GM10248 (cell line): ENCODE measurements at places on chromosomes 1 and 21.
A peak's percentile ranks its signal among the peaks of the same experiment; 100 is the strongest.

- no peak for DNase-seq
Measured at GRCh38 chr21:33149181-33149580, 79.2 kb downstream of the OLIG1 start.

DNA sequence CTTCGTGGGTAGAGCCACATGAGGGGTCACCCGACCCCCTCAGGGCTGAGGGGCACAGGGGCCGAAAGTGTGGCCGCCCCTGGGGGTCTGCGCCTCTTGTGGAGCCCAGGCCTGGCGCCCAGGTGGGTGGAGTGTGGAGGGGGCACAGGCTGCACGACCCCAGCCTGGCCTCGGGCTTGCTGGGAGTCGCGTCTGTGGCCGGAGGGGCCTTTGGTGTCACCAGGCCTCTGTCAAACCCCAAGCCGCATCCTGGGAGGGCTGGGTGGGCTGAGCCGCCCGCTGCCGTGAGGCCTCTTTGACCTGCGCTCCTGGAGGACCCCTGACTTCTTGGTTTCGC, 60.7 kb downstream of the FAAP20 start:
- DNase-seq = no peak

GRCh38 chr1:167748906-167749305, 27.1 kb downstream of the MPZL1 start:
- DNase-seq = no peak

GRCh38 chr1:230032516-230033281, 34.3 kb upstream of the GALNT2 start:
- no peak for DNase-seq

- DNase-seq = no peak
Measured at GRCh38 chr21:26405735-26406361, 167.2 kb downstream of the CYYR1 start.

GRCh38 chr21:15809818-15810217, 80.0 kb downstream of the USP25 start:
- DNase-seq = no peak

GRCh38 chr1:220462752-220463151, 65.2 kb upstream of the MARK1 start:
- DNase-seq = no peak

DNA sequence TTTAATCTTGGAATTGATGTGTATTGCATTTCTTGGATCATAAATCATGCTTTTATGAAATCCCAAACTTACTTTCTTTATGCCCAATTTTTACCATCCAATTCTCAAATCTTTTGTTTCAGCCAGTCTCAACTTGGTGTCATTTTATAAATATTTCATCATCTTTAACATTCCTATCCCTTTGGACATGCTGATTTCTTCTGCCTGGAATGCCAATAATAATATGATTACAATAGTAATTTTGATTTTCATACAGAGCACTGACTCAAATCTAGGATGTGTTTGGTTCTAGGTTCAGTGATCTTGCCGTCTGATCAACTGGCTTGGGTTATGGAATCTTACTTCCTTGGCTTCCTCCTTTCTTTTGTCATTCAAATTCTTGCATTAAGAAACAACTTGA, 12.8 kb downstream of the RRP15 start:
- DNase-seq = no peak

DNA sequence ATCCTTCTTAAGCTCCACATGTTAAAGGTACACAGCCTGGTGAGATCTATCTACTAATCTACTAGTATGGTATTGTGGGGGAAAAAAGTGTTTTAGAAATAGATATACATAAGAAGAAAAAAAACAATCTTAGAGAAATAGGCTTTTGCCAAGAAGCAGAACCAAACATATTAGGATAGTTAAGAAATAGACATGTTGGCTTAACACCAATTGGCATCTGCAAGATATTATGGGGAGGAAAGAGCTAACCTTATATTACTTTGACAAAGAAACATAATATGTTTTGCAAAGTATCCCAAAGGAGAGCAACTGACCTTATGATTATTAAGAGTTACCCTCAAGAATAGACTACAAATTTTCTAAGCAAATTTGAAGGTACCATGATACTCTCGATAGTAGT, 202.9 kb downstream of the BRINP3 start:
- no peak for DNase-seq

- DNase-seq = no peak
Measured at GRCh38 chr1:233606813-233607212, 7.1 kb upstream of the KCNK1 start.

- peak; percentile 62 for DNase-seq
Measured at GRCh38 chr1:229479660-229480399, 28.3 kb downstream of the NUP133 start.

DNA sequence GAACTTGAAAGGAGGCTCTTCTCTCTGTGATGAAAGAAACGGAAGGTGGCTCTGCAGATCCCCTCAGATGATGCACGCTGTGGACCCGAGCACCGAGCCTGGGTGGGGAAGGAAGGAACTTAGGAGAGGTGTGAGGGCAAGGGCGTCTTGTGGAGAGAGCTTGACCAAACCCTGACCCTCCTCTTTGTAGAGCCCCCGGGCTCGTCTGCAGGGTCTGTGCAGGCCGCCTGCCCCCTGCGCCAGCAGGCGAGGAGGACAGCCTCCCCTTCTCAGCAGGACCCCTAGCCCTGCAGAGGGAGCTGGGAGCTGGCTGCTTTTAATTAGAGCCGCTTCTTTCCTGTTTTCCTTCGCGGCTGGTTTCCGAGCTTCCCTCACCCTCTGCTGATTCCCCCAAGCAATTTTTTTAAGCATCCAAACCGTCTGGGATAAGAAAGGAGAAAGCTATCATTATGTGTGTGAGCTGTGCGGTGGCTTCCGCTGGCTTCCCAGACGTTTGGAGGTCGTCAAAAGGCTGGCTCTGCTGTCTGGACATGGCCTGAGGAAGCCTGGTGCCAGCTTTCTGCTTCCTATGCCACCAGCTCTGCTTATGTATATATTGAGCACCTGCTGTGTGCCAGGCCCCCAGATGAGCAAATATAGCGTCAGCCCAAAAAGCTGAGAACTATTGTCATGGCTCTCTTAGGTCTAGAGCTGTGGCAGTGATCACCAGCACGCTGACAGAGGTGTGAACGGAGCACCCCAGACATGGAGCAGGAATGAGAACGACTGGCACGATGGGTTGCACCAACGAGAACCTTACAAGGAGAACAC, 160.2 kb upstream of the IRF2BP2 start:
- DNase-seq = no peak

DNA sequence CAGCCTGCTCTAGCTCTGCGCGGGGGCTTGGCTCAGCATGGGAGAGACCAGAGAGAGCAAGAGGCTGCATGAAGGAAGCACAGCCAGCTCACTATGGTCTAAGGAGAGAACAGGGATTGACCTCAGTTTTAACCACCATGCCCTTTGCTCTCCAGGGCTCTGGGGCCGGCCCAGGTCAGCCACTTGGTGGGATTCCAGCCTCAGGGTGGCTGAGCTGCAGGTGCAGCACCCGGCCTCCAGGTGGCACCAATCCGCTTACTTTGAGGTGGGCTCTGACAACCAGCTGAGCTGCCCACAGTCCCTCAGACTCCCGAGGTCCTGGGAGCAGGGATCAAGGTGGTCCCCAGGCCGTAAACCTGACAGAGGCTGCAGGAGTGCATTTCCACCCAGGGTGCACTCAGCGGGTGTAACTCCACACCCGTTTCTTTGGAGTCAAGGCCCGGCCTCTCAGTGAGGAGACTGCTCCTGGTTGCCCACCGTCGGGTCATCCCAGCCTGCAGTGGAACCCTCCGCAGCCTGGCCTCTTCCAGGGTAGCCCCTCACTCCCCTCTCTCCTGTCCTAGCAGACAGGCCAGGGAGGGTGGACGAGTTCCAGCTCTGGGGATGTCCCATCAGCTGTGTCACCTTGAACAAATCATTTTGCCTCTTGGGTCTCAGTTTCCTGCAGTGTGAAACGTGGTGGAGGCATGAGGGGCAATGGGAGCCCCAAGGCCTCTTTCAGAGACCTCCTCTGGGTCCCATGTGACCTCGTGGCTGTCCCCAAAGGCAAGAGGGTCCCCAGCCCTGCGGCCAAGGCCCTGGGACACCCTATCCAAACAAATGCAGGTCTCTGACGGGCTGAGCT, 607 bp upstream of the LGR6 start:
- DNase-seq = peak; percentile 78

DNA sequence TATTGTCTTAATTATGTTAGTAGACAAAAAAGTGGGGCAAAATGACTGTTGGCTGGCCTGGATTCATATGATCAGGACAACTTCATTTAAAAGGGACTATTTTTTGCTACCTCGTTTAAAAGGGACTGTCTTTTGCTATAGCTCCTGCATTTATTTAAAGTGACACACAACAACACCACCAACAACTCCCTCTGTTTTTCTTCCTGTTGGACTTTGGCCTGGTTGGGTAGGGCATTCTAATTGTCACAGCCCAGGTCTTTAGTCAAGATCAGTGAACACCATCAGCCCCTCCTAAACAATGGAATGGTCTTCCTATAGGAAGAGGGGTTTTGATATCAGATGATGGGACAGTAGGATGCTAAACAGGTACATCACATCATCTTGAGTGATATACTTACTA, 241.8 kb downstream of the GPR52 start:
- DNase-seq = no peak

DNA sequence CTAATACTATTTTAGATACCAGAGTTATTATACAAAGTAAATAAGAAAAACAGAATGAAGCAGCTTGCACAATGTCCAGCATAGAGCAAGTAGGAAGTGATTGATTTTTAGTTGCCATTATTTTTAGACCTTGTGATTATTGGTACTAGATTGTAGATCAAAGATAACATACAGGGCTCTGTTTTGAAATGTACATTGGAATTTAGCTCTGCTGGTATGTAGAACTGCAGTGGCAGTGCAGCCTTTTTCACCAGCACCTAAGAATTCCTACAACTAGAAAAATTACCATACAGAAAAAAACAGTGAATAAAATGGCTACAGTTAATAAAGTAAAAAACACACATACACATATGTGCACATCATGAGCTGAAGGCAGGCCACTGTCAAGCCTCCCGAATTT, 32.2 kb upstream of the ABCA4 start:
- DNase-seq = no peak

- DNase-seq = no peak
Measured at GRCh38 chr1:19809044-19809750, 5.9 kb downstream of the RNF186 start.

DNA sequence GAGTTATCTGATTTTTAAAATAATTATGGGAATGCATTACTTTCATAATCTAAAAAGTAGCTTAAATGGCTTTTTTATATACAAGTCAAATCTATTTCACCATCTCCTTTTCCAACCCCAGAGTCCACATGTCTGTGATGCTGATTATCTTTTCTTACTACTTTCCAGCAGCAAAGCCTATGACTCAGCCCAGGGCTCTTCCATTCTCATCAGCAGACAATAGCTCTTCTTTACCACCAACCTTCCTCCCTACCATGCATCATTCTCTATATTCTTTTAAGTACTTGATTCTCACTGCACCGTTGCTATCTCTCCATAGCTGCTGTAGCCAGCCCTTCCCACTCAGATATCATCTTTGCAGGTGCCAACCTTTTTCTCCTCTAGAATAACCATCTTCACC, 61.3 kb downstream of the OVGP1 start:
- DNase-seq = no peak

DNA sequence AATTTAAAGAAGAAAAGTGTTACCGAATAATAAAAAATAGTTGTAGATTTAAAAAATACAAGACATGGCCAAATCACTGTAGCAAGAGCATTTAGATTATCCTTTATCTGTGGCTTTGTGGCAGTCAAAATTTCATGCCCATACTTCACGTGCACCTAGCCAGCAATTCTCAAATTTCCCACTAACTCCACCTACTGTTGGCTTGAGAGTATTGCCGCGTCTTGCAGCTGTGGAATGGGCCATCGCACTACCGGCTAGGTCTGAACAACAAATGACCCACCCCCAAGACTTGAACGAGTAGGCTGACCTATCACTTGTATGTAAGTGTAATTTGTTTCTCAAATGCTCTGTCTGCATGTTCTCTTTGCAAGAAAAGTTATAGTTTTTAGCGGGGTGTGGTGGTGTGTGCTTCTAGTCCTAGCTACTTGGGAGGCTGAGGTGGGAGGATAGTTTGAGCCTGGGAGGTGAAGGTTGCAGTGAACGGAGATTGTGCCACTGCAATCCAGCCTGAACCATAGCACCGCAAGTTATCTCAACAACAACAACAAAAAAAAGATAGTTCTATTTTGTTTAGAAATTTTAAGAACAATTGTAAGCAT, 4.1 kb downstream of the KRTAP13-4 start:
- DNase-seq = no peak

GRCh38 chr1:7608628-7609305, 162.3 kb upstream of the VAMP3 start:
- no peak for DNase-seq

- DNase-seq = no peak
Measured at GRCh38 chr21:27062443-27062842, 95.6 kb upstream of the ADAMTS5 start.
